ENCODE measurements at places on chromosomes 5 and 9. TPM values are rescaled to one million over a fixed set of nuclear protein-coding genes. Genes with fewer than 3 reads are reported as not detected.

TRPM6 gene
- total RNA-seq = 0.32 TPM

- no peak for DNase-seq
Observed at GRCh38 chr5:7372399-7372798, 23.5 kb upstream of the ADCY2 start.

OR13C9 gene
- not detected for total RNA-seq

GRCh38 chr9:34984049-34984448, 5.5 kb upstream of the DNAJB5 start:
- no peak for DNase-seq

IFNA2 gene
- total RNA-seq = not detected

FGD3 gene
- 2.6 TPM for total RNA-seq

TAS2R1 gene
- not detected for total RNA-seq

DNA sequence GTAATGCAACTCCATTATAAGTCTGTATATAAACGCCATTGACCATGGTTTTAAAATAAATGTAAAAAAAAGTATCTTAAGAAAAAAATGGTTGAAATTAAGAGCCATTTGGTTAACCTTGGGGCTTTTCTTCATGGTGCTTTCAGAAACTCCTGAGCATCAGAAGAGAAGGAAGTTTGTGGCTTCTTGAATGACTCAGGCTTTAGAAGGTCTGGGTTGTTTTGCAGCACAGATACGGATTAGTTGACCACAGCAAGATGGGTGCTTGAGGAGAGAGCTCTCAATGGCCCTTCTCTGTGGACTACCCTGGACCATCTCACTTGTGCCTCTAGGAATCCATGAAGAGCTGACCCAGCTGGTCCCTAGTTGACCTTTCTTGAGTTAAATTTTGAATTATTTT, 189.5 kb downstream of the TMEM38B start:
- DNase-seq = no peak

ENHO gene
- 1.3 TPM for total RNA-seq

DNA sequence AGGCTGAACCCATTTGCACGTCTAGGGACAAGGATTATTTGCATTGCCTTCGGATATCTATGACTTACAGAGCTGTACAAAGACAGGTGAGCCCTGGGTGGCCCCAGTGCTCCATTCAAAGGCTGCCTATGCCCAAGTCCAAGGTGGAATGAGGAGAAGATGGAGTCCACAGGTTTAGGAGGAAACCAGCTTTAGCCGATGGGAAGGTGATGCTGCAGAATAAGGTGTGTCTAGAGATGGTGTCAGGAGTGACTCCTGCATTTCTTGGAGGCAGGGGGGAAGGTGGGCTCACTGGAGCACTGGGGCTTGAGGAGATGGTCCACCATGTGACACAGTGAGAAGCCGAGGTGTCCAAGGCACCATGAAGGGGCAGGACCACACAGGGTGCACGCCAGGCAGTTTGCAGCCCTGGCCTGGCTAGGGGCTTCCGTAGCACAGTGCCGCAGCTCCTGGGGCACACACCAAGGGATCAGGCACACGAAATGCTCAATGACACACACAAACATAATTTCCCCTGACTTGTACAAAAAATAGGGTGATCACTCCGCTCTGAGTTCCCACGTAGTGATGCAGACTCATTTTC, 32.1 kb downstream of the SEMA4D start:
- no peak for DNase-seq
